Activated T-cell treated with anti-CD3 and anti-CD28 coated beads for 24 hours (primary cell): ENCODE measurements at places on chromosomes 12 and 14.

- no peak for DNase-seq
Measured at GRCh38 chr14:22691171-22691570, 47.0 kb upstream of the OR6J1 start.

DNA sequence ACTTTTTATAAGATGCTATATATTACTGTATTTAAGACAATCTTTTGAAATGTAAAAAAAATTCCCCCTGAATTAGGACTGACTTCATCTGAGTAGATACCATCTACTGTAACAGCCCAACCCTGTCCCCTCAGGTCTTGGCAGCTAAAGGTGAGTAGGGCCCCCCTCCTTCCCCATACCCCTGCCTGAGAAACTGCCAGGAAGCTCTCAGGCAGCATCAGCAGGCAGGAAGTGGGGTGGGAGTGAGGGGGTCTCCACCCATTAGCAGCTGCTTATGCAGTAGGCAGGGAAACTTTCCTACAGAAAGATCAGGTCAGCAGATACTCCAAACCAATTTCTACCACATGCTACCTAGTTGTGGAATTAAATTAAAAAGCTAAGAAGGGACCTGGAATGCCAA, 62.5 kb downstream of the PAX9 start:
- DNase-seq = no peak

- DNase-seq = no peak
Measured at GRCh38 chr12:119828300-119828699, 48.8 kb downstream of the CIT start.

DNA sequence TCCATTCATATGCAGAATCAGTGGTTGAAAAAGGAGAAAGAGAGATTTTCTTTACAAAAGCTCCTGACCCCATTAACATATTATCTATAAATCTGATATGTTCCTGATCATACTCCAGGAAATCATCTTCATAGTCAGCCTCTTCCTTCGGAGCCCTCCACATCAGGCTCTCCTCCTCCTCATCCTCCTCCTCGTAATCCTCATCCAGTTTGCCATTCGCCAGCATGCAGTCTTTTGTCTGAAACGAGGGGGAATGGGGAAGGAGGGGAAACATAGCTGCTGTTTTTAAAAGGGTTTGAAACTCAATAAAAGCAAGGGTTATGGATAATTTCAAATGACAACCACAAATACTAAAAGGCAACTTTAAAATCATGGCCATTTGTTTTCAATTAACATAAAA, 60.9 kb downstream of the DICER1 start:
- DNase-seq = no peak

GRCh38 chr14:67541448-67542387, 8.6 kb downstream of the PLEKHH1 start:
- no peak for DNase-seq

DNA sequence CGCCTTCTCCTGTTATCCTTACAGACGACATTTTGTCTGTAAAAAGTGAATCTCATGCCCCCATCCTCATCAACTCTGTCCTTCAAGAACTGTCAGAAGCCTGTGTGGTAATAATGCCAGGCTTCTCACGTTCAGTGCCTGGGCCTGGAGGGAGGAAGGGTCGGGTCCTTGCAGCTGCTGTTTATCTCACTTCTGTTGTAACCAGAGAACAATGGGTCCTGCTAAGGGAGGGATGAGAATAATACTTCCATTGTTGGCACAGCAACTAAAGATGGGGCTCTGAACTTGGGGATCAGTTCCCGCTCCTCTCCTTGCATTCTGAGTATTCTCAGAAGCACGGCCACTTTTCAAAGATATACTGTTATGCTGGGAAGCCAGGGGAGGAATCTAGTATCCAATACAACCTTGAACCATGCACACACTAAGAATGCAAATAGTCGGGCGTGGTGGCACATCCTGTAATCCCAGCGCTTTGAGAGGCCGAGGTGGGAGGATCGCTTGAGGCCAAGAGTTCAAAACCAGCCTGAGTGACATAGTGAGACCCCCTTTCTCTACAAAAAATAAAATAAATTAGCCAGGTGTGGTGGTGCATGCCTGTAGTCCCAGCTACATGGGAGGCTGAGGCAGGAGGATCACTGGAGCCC, 38.8 kb upstream of the NINJ2 start:
- no peak for DNase-seq

GRCh38 chr12:40098406-40099145, 7.3 kb downstream of the SLC2A13 start:
- DNase-seq = no peak

- peak; percentile 26 for DNase-seq
Measured at GRCh38 chr14:100305324-100306100, 732 bp downstream of the SLC25A29 start.

DNA sequence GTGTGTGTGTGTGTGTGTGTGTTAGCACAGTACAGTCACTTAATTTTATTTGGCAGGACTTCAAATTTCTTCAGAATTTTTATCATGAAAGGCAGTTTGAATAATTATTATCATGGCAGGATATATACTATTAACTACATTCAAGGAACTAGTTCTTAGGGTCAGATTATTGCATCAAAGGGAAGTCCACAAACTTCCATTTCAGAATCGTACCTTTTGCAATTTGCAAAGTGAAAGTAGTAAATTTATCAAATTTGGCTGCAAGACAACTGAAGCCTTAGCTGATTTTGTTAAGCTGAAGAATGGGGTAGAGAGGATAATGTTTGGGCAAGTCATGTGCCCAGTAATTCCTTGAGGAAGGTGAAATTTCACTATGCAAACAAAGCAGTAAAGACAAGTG, 68.2 kb downstream of the PLEKHG7 start:
- DNase-seq = no peak

GRCh38 chr14:23034498-23035302, at the start of gene PSMB5:
PSMB5 (minus strand) TSS chr14:23034900; CDS start chr14:23034881, 19 bp downstream.
- DNase-seq = peak; percentile 83

DNA sequence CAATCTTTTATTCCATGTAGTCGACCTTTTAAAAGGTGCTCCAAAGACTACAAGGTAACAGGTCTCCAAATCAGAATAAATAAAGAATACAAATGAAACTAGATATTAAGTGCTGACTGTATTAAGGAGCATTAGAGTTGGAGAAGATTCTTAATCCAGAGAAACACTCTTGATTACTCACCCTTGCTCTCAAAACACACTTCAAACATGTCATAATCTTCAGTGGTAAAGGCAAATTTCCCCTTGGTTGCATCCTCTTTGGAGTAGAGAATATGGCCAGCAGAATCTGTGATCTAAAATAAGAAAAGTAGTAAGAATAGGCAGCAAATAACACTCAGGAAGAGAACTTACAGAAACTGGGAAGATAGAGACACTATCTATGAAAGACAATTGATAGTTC, 24.6 kb downstream of the TMED10 start:
- DNase-seq = no peak

- no peak for DNase-seq
Measured at GRCh38 chr14:101061411-101062064, 158.0 kb upstream of the RTL1 start.

DNA sequence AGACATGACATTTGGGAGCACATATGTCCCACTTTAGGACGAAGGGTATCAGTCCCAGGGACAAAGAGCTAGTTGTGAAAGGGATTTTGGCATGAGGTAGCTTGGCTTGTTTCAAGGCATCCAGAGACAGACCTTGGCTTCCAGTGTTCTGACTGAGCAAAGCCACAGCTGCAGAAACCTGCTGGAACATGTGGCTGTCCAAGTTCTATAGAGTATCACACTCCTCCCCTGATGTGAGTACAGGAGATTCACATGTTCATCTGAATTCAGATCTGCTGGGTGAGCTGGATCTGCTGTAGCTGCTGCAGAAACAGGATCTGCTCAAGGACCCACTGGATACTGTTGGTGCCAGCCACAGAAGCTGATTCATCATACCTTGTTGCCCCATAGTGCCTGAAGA, 10.1 kb upstream of the C14orf39 start:
- no peak for DNase-seq

- DNase-seq = no peak
Measured at GRCh38 chr14:24688030-24688658, 54.2 kb upstream of the GZMB start.

DNA sequence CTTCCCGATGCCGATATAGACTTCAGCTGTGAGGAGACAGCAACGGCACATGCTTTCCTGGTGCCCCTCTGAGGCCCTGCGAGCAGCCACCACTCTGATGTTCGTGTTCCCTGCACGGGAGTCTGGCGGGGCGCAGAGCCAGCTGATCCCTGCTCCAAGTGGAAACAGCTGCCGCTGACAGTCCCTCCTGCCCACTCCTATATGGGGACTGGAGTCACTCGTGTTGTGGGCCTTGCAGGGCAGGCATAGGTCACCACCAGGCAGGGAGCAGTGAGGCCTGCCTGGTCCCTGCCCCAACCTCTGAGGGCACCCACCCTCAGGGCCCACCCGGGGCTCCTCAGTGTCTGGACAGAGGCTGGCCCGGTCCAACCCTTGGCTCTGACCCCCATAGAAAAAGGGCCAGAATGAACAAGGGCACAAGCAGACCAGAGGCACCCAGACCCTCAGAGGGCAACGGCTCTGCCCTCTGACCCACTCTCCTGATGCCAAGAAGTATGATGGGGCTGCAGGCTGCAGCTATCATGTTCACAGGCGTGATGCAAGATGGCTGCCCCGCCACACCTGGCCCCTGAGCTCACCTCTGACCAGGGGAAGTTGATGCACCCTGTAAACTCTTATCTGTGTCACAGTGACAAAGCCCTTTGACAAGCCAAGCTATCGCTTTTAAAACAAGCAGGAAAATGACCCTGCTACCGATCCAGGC, 181.6 kb downstream of the CALM1 start:
- DNase-seq = no peak

DNA sequence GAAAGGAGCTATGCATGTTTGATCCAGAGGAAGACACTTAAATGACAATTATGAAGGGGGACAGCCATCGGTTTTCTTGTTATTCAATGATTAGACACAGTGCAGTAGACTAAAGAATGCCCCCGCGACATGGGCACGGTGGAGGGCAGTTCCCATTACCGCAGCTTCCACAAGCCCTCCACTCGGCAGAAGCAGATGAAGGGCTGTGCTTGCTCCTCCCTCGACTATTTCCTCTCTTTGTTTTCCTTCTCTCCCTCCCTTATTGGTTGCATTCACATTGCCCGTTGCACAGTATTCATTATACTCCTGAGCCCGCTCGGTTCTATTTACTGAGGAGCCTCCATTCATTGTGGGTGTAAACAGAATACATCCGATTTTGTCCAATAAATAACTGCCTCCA, 138.8 kb upstream of the RASSF8 start:
- DNase-seq = no peak

GRCh38 chr12:10214136-10214894, 1.6 kb downstream of the GABARAPL1 start:
- DNase-seq = no peak

GRCh38 chr12:52606581-52607218, 5.4 kb upstream of the KRT72 start:
- no peak for DNase-seq

DNA sequence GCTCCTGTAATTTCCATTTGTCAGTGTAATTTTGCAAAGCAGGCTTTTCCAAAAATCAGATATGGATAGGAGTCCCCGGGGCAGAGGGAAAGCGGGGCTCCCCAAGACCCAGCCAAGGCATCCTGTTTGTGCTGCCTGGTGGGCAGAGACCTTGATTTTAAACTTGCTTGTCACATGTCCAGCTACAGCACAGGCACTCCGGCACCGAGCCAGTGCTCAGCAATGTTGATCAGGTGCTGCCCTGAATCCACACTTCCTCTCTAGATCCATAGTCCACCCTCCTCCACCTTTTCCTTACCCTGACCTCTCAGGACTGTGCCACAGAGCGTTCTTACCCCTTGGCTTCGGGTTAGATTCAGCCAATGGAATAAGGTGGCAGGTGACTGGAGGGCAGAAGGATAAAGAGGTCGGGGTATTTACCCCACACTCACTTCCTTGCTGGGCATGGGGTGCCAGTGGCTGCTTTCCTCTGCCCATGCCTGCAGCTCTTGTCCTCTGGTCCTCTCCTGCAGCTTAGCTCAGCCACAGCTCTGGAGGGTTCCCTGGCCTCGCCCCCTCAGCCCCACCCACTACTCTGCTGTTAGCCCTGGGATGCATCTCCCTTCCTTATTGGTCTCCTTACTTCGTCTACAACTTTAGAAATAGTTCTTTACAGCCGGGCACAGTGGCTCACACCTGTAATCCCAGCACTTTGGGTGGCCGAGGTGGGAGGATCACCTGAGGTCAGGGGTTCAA, 80.1 kb downstream of the IRF2BPL start:
- DNase-seq = no peak

DNA sequence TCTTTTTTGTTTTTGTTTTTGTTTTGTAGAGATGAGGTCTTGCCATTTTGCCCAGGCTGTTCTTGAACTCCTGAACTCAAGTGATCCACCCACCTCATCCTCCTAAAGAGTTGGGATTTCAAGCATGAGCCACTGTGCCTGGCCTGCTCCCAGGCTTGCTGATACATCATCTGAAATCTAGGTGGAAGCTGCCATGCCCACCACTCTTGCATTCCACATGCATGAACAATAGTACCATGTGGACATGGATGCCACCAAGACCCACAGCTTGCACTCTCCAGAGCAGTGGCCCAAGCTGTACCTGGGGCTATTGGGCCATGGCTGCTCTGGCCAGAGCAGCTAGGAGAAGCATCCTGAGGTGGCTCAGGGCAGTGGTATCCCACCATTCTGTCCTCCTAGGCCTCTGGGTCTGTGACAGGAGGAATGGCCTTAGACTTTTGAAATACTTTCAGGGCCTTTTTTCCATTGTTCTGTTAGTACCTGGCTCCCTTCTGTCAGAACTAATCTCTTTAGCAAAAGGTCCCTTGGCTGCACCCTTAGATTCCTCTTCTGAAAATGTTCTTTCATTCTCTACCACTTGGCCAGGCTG, 13.7 kb downstream of the FLVCR2 start:
- no peak for DNase-seq

GRCh38 chr14:64855721-64856528, 23.8 kb downstream of the SPTB start:
- no peak for DNase-seq

DNA sequence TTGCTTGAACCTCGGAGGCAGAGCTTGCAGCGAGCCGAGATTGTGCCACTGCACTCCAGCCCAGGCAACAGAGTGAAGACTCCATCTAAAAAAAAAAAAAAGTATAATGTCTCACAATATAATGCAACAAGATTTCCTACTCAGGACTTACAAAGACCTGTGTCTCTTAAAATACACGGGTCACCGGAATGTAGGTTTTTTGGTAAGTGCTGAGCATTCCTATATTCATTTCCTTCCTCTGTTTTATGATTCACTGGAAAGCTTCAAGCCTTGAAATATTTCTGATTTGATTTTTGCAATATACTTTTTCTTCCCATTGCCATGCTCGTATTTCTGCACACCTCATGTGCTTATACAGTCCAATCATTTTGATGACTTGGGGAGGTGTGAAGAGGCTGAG, 245.8 kb downstream of the FBXL14 start:
- DNase-seq = no peak

GRCh38 chr12:50507930-50508329, 3.1 kb downstream of the DIP2B start:
- DNase-seq = no peak

DNA sequence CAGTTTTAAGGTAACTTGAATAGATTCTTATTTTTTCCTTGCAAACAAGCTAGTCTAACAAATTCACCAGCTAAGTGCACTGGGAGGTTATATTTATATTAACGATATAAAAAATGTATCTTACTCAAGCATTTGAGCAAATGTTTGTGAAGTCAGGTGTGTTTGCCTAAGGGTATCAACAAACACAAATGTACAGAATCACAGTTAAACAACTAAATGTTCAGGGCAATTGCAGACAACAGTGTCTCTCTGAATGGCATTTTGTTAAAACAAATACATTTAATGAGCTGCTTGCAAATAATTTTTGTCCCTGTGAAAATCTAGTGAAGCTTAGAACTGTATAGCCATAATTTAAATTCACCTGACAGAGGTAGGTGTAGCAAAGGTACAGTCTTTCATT, 28.2 kb upstream of the FLRT2 start:
- DNase-seq = no peak

GRCh38 chr12:39846971-39847650, 227.5 kb upstream of the ABCD2 start:
- no peak for DNase-seq
